ENCODE measurements at places on chromosomes 11 and 22.

- no peak for DNase-seq
Measured at GRCh38 chr11:87236368-87236767, 198.6 kb downstream of the TMEM135 start.

GRCh38 chr11:45368697-45369096 is 82.6 kb upstream of the SYT13 start:
- DNase-seq: no peak

- no peak for DNase-seq
Measured at GRCh38 chr11:9752091-9752490, 88.2 kb downstream of the SWAP70 start.

- no peak for DNase-seq
Measured at GRCh38 chr11:43748095-43748494, 67.6 kb downstream of the HSD17B12 start.

- no peak for DNase-seq
Measured at GRCh38 chr11:60710482-60710881, 11.1 kb downstream of the MS4A8 start.

DNA sequence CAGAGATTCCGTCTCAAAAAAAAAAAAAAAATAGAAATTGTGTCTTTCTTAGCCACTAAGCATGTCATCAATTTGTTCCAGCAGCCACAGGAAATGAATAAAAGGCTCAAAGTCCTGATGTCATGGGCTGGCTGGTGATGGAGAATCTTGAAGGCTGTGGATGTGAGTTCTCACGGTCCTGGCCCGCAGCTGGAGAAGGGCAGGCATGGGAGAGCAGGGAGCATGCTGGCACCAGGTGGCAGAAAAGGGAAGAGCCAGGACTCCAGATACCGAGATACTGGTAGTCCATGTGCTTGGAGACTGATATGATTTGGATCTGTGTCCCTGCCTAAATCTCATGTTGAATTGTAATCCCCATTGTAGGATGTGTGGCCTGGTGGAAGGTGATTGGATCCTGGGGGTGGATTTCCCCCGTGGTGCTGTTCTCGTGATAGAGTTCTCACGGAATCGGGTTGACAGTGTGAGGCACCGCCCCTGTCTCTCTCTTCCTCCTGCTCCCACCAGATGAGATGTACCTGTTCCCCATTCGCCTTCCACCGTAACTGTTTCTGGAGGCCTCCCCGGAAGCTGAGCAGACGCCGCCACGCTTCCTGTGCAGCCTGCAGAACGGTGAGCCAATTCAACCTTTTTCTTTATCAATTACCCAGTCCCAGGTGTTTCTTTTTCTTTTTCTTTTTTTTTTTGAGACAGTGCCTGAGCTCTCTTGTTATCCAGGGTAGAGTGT is 18.1 kb downstream of the MRGPRD start:
- peak; percentile 32 for DNase-seq

DNA sequence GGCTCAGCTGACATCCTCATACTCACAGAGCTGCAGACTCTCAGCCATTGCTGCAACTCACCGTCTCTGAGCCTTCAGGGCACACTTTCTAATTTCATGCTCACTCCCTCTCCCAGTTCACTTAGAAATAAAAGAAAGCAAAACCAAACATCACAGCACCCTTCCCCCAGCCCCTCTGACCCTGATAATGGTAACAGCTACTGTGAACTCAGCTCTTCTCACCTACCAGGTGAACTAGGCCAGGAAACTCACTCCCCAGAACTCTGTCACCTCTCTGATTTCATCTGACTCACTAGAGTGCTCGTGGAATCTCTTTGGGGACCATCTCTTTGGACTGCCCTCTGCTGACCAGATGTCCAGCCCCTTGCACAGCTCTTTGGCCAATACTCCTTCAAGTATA is 14.5 kb upstream of the PARVA start:
- DNase-seq: no peak

All from left hindlimb (tissue), 1 donor.